Activated CD8-positive, alpha-beta memory T cell treated with anti-CD3 and anti-CD28 coated beads, Interleukin-2, amount 10 ng/mL, durations not matched to agents 7 days and 5 days (primary cell): ENCODE measurements at places on chromosomes 11 and 22. TPM values are rescaled to one million over a fixed set of nuclear protein-coding genes. Genes with fewer than 3 reads are reported as not detected.

The OR10G6 gene
- not detected for total RNA-seq

The PHETA2 gene
- total RNA-seq: 2.5 TPM

The ALDH3B1 gene
- total RNA-seq: not detected

The FOLR1 gene
- not detected for total RNA-seq

The MAPK8IP1 gene
- total RNA-seq: 0.73 TPM

The CNIH2 gene
- total RNA-seq: 1.2 TPM

The OR51E2 gene
- total RNA-seq: not detected

The LRRC4C gene
- total RNA-seq: not detected

The OR9G4 gene
- total RNA-seq: not detected

The CNGA4 gene
- total RNA-seq: not detected

The ASPHD2 gene
- total RNA-seq: 17.0 TPM

The NXPE1 gene
- not detected for total RNA-seq

The NLRP6 gene
- 3.8 TPM for total RNA-seq

The WT1 gene
- total RNA-seq: not detected

The MRPL17 gene
- total RNA-seq: 69.4 TPM

The MICAL3 gene
- 41.7 TPM for total RNA-seq

The SERHL2 gene
- total RNA-seq: 1.4 TPM

The GGT5 gene
- not detected for total RNA-seq
